ENCODE measurements at places on chromosomes 6 and 20.

- DNase-seq: no peak
Measured at GRCh38 chr20:45051204-45052060, 49.5 kb downstream of the KCNS1 start.

GRCh38 chr20:23659989-23660837 is 22.5 kb upstream of the CST3 start:
- DNase-seq: no peak

DNA sequence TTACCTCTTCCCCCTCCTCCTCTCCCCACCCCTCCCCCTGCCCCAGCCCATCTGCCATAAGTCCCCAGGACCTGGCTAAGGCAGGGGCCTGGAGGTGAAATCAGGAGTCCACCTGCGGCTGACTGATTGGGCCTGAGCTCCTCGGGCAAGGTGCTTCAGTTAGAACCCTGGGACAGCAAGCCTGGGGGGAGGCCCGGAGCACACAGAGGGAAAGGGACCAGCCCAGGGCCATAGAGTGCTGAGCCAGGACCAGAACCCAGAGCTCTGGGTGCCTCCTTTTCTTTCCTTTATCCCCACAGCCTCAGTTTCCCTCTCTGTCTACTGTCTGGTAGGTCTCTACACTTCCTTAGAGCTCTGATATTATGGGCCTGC is 35.7 kb upstream of the VEGFA start:
- DNase-seq: no peak

GRCh38 chr6:397604-398003 is 6.1 kb downstream of the IRF4 start:
- no peak for DNase-seq

DNA sequence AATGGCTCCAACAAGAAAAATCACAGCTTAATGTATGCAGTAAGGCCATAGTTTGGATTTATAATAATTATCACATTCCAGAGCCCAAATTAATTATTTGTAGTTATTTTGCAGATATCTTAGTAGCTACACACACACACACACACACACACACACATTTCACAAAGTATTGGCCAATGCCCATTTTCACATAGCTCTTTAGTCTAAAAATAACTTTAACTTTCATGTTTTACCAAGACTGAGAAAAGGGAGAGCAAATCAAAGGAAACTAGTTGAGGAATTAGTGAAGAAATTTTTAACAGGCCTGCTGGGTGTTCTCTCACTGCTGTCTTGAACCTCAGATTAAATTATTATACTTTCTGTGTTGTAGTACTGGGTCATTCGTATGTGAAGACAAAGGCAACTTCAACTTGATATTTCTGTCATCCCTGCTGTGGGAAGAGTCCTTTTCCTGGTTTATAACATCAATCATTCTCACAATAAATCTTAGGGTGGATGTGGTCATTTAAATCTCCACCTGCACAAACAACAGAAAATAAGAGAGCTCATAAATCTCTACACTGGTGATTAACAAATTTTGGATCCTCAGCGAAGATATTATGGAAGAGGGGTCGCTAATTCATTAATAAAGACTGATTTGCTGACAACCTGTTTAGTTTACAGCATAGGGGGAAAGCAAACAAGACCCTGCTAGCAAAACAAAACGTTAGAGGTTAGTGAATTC is 1.6 kb upstream of the TCF21 start:
- DNase-seq: no peak

DNA sequence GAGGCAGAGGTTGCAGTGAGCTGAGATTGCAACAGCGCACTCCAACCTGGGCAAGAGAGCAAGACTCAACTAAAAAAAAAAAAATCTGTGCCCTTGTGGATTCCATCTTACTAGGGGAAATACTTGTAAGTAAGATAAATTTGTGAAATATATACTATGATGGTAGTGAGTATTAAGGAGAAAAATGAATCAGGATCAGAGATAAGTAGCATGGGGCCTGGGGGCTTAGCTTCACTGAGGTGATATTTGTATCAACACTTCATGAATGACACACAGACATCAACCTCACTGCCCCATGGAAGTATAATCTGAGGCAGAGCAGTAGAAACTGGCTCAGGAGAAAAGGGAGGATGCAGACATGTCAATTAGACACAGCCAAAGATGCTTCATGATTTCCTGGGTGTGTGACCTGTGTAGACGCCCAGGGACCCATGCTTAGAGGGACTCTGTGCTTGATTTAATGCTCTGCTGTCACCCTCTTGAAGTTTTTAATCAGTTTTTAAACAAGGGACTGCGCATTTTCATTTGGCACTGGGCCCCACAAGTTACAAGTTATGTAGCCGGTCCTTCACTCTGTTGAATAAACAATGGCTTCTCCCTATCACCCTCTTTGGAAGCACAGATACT is 41.9 kb downstream of the PCNA start:
- no peak for DNase-seq

GRCh38 chr6:44327096-44327495 is 13.9 kb upstream of the AARS2 start:
- no peak for DNase-seq

Measured in Peyer's patch (tissue), 4 donors.